ENCODE measurements at places on chromosomes 6 and 20. TPM values are rescaled to one million over a fixed set of nuclear protein-coding genes. Genes with fewer than 3 reads are reported as not detected.

Gene PRDM13
- not detected for total RNA-seq

- DNase-seq: peak; percentile 6
Observed at GRCh38 chr6:148990403-148990802, 243.6 kb downstream of the UST start.

DNA sequence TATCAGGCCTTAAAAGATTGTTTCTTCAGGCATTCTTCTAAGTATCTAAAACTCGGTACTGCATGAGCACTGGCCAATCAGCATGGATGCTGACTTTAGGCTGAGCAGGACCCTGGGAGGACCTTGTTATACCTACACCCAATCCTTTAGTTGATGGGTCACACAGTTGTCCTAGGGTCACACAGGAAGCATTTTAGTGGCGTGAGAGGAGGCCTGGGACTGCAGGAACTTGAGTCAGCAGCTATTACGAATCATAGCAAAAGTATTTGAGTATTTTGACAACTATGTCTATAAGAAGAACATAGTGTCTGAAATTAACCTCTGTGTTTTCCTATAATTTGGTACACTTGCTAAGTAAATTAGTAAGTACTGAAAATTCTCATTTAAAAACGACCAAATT lies 741.4 kb downstream of the HACE1 start:
- no peak for DNase-seq

Gene RHAG
- not detected for total RNA-seq

DNA sequence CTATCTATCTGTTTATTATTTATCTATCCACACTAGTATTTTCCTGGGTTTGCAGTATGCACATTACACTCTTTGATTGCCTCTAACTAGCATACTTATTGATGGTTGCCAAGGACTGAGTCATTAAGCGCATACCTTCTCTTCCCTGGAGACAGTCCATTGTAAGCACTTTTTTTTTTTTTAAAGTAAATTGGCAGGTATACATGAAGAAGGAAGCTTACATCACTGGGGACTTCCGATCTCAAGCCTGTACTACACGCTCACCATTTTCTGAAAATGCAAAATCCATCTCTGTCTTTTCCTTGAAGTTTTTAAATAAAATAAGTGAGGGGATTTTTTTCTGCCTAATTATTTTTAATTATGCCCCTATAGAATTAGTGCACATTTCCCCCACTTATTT lies 63.5 kb downstream of the HMGN3 start:
- peak; percentile 35 for DNase-seq

Gene CRISP2
- total RNA-seq: not detected

Gene RAB44
- total RNA-seq: under 0.01 TPM

Gene VSX1
- not detected for total RNA-seq

DNA sequence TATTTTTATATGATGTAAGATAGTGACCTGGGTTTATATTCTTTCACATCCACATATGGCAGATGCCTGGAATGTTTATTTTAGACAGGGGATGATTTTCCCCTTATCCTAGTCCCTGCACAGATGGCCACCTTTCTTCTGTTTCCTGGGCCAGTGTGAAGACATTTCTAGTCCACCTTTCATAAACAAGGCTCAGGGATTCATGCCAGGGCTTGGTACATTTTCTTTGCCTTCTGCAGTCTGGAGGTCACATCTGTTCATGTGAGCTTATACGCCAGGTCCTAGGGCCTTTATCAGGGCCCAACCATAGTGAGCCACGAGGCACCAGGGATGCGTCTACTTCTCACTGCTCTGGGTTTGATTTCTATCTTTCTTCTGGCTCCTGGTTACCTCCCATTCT lies 38.0 kb upstream of the ERVFRD-1 start:
- DNase-seq: no peak

Gene DAAM2
- 0.13 TPM for total RNA-seq

Gene CLPSL2
- total RNA-seq: not detected

Gene PTP4A1
- 31.7 TPM for total RNA-seq

DNA sequence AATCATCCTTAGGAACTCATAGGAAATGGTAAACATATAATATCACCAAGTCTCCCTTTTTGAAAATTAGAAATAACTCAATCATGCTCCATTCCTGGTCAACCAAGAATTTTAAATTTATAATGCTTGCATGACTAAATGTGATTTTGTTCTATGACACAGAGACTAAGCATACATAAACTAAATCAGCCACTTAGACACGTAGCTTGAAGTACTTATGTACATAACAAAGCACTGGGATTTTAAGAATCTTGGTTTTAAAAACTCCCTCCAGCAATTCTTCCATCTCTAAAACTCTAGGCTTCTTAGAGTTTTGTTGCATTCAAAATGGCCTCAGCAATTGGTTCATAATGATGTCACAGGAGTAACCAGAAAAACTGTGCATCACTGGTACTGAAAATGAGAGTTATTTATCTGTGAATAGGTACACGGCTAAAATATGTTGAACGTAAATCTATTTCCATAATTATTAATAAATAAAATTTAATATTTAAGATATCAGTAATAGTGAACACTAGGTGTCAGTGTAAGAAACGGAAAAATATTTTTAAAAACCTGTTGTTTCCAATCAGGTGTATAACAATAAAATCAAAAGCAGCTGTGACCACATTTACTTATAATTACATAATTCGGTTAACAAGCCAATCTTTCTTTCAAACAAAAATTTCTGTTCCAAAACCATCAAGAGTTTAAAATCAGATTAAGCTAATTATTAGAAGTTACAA lies 241.6 kb upstream of the RUNX2 start:
- DNase-seq: peak; percentile 6

Gene RAET1L
- not detected for total RNA-seq

Gene MEI4
- not detected for total RNA-seq

Gene TFAP2D
- total RNA-seq: not detected

GRCh38 chr6:132400555-132400882 lies 756 bp downstream of the MOXD1 start:
- DNase-seq: no peak

DNA sequence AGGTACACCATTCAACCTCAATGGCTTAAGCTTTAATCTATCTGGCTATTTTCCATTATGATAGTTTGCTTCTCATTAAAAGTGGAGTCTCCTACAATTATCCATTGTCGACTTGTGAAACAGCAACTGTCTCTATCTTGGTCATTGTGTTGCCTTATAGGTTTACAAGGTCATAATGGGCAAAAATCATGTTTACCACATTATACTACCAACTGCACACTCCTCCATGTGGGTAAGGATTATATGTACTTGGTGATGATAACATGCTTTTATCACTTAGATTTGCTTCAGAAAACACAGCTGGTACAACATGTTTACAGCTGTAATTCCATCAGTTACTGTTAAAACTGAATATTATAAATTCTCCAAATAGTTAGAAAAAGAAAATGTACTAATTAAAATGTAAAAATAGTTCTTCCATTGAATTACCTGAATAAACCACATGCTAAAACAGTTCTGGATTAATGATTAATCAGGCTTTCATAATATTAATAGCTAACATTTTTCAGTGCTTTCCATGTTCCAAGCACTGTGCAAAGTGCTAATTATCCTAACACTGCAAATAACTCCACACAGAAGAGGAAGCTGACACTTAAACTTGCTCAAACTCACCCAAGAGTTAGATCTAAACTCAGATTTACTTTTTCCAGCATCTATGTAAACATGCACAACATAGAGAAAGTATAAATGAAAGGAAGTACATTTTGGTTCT lies 96.7 kb downstream of the OGFRL1 start:
- no peak for DNase-seq

Data from dermis microvascular lymphatic vessel endothelial cell (primary cell).